Osteoblast (primary cell): ENCODE measurements at places on chromosomes 6 and 20. TPM values are rescaled to one million over a fixed set of nuclear protein-coding genes. Genes with fewer than 3 reads are reported as not detected.

GRCh38 chr6:69005199-69005598, 370.1 kb downstream of the ADGRB3 start:
- no peaks in the 10 kb centered on the region for H3K4me1 ChIP-seq
- no peak for DNase-seq
- H3K4me3 ChIP-seq, result no peak overlapping the region
- H3K27me3 ChIP-seq, result no peaks in the 10 kb centered on the region
- H3K36me3 ChIP-seq, result no peaks in the 10 kb centered on the region

DNA sequence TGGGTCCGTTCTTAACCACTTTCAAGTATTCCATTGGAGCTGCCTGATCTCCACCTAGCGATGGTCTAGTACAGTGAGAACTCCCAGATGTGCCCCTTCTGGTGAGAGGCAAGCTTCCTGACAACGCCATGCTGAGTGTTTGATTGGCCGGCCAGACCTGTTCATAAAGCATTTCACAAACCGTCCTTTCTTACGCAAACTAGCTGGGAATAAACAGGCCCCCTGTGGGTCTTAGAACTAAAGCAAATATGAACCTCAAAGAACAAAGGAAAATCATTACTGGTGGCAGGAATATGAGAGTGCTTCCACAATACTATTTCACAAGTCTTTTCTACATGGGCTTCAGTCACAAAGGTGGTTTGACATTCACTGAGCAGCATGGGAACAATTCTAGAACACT, 15.6 kb upstream of the GCNT2 start:
- no peaks in the 10 kb centered on the region for H3K36me3 ChIP-seq
- no peaks in the 10 kb centered on the region for H3K27me3 ChIP-seq
- DNase-seq, result no peak
- H3K4me1 ChIP-seq, result no peaks in the 10 kb centered on the region

- peaks cover 49% of the 10 kb centered on the region for H3K4me1 ChIP-seq
- H3K4me3 ChIP-seq, result peak overlapping the region; percentile 30
- H3K36me3 ChIP-seq, result peaks cover 3% of the 10 kb centered on the region
- peak; percentile 43 for DNase-seq
- no peaks in the 10 kb centered on the region for H3K27me3 ChIP-seq
Observed at GRCh38 chr6:16729183-16729691, 32.0 kb downstream of the ATXN1 start.

DNA sequence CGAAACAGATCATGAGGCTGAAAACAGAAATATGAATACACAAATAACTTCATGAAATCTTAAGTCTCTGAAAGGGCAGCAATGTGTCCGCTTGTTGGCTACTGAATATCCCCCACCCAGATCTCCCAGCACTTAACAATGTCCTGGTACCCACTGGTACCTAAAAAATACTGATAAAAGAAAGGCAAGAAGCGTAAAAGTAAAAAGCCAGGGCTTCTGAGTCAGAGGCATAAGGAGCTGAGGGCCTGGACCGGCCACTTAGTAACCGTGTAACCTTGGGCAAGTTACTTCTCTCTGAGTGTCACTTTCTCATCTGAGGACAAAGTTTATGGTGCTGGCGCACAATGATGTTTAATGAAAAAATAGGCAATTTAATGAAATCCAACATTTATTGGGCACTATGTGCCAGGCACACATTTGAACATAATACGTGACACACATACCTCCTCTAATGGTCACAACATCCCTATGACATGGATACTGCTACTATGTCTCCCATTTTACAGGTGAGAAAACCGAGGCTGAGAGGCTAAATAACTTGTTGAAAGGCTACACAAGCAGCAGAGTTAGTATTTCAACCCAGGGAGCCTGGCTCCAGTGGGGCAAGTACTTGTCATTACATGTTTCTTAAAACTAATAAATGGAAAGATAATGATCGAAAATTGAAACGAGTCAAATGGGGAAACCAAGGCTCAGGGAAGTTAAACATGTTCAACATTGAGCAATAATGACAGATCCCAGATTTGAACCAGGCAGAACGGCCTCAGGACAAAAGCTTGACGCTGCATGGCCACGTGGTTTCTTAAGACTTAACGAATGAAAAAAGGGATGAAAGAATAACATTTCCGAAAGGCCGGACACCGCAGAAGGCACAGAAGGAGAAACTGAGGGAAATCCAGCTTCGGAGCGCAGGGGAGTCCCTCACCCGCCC, 828 bp downstream of the TP53RK start:
- peak overlapping the region; percentile 89 for H3K4me3 ChIP-seq
- peaks cover 16% of the 10 kb centered on the region for H3K36me3 ChIP-seq
- DNase-seq, result peak; percentile 51
- peak overlapping the region; percentile 80 for H3K27ac ChIP-seq
- H3K27me3 ChIP-seq, result no peaks in the 10 kb centered on the region
- peaks cover 21% of the 10 kb centered on the region for H3K4me1 ChIP-seq

GRCh38 chr6:155946860-155947259, 491.2 kb upstream of the NOX3 start:
- no peaks in the 10 kb centered on the region for H3K4me1 ChIP-seq
- no peak overlapping the region for H3K4me3 ChIP-seq
- no peaks in the 10 kb centered on the region for H3K27me3 ChIP-seq
- no peaks in the 10 kb centered on the region for H3K36me3 ChIP-seq

DNA sequence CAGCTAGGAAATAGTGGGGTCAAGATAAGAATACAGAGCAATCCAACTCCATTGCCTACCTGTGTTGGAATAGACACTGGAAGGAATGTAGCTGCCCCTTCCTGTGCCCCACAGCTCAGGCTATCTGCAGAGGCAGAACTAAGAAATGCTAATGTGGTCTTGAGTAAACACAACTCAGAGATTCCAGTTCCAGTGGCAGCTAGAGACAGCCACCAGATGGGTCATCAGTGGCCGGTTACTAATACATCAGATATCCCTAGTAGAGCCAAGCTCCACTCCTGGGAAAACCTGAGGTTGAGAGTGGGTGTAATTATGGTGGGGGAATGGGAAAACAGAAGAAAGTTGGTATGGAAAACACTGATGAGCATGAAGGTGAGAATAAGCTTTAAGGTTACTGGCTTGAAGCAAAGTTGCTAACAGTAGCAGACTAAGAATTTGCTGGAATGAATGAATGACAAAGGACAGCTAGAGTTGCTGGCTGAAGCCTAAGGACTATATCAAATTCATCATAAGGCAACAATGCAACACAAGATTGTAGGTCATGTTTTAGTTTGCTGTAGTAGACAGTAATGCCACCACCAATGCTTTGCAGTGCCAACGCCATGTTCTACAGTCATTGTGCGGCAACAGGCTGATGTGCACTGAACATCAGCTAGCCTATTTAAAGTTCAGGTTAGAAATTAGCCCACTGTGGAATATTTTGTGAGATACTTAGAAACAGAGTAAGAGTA, 28.3 kb upstream of the FAM83C start:
- no peaks in the 10 kb centered on the region for H3K36me3 ChIP-seq
- H3K27ac ChIP-seq, result peak overlapping the region; percentile 90
- H3K4me3 ChIP-seq, result peak overlapping the region; percentile 11

DNA sequence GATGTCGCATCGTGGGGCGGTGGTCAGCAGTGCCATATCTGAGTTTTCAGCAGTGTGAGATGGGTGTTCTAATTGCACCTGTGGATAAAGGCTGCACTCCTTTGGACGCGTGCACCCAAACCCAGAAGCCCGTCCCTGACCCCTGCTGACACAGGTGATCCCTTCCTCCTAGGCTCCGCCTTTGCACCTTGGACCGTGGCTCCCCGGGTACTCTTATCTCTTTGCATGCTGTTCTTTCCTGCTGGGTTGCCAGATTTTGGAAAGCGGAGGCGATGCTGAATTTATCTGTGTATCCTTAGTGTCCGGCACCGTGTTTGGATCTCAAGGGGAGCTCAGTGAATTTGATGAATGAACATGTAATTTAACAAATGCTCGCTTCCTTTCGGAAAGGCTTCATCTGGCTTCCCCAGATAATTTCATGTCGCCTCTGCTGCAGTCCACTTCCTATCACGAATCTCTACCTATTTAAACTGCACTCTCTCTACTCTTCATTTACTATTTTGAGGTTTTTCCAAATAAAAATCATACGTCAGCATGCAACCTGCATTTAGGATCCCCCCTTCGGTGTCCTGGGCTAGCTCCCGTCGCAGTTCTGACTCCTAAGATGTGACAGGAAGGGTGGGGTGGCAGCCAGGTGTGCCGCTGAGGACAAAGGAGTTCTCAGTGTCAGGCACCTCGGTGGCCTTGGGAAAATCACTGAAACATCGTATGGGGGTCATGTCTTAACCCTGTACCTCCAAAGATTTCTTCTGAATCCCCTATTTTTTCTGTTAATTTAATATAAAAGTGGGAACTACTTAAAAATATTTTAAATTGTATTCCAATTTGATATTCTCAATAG, 753 bp upstream of the PERP start:
- H3K4me3 ChIP-seq, result peak overlapping the region; percentile 81
- no peaks in the 10 kb centered on the region for H3K36me3 ChIP-seq
- peak; percentile 81 for DNase-seq
- H3K27ac ChIP-seq, result no peak overlapping the region
- peaks cover 17% of the 10 kb centered on the region for H3K27me3 ChIP-seq

GRCh38 chr20:36777576-36777975, 4.0 kb upstream of the DSN1 start:
- DNase-seq, result peak; percentile 44
- H3K4me3 ChIP-seq, result no peak overlapping the region

STK4 gene
- 33.3 and 33.7 TPM in 2 replicates for total RNA-seq

DNA sequence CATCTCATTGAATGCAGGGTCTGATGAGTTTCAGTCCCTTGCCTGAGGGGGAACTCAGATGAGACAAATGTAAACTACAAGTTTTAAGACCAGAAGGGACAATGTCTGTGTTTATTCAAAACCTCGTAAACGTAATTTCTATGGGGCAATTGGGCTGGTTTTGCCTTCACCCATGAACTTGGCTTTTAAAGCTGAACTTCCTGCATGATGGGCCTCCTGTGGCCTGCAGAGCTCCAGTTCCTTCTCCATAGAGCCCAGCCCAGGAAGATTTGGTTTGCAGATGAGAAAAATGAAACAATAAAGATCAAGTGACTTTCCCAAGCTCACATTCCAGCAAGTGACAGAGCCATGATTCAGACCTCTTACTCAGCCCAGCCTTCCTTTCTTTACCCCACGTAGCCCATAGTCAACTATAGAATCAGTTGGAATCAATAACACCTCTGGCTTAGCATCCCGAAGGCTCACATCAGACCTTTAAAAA, 612.3 kb downstream of the UTRN start:
- no peaks in the 10 kb centered on the region for H3K36me3 ChIP-seq
- H3K27me3 ChIP-seq, result no peaks in the 10 kb centered on the region
- peaks cover 25% of the 10 kb centered on the region for H3K4me1 ChIP-seq
- peak overlapping the region; percentile 97 for H3K27ac ChIP-seq
- no peak for DNase-seq

GRCh38 chr6:34284563-34285447, 36.0 kb upstream of the SMIM29 start:
- H3K36me3 ChIP-seq, result peaks cover 12% of the 10 kb centered on the region
- no peaks in the 10 kb centered on the region for H3K27me3 ChIP-seq
- DNase-seq, result no peak
- H3K4me3 ChIP-seq, result no peak overlapping the region
- no peak overlapping the region for H3K27ac ChIP-seq

IBTK gene
- 70.6 and 72.8 TPM in 2 replicates for total RNA-seq

DNA sequence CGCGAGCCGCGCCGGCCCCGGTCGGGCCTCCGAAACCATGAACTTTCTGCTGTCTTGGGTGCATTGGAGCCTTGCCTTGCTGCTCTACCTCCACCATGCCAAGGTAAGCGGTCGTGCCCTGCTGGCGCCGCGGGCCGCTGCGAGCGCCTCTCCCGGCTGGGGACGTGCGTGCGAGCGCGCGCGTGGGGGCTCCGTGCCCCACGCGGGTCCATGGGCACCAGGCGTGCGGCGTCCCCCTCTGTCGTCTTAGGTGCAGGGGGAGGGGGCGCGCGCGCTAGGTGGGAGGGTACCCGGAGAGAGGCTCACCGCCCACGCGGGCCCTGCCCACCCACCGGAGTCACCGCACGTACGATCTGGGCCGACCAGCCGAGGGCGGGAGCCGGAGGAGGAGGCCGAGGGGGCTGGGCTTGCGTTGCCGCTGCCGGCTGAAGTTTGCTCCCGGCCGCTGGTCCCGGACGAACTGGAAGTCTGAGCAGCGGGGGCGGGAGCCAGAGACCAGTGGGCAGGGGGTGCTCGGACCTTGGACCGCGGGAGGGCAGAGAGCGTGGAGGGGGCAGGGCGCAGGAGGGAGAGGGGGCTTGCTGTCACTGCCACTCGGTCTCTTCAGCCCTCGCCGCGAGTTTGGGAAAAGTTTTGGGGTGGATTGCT, 1.3 kb downstream of the VEGFA start:
- H3K27ac ChIP-seq, result peak overlapping the region; percentile 79
- no peaks in the 10 kb centered on the region for H3K27me3 ChIP-seq
- peaks cover 18% of the 10 kb centered on the region for H3K36me3 ChIP-seq
- H3K4me1 ChIP-seq, result peaks cover 48% of the 10 kb centered on the region
- peak; percentile 96 for DNase-seq

- H3K27ac ChIP-seq, result no peak overlapping the region
- no peaks in the 10 kb centered on the region for H3K27me3 ChIP-seq
- DNase-seq, result peak; percentile 1
- H3K36me3 ChIP-seq, result no peaks in the 10 kb centered on the region
- no peaks in the 10 kb centered on the region for H3K4me1 ChIP-seq
Observed at GRCh38 chr6:10529231-10529801, 8.2 kb downstream of the GCNT2 start.

SOX18 gene
- under 0.01 TPM in 2 replicates for total RNA-seq

- H3K27ac ChIP-seq, result no peak overlapping the region
- H3K36me3 ChIP-seq, result no peaks in the 10 kb centered on the region
- DNase-seq, result no peak
- H3K4me3 ChIP-seq, result no peak overlapping the region
- H3K4me1 ChIP-seq, result peaks cover 30% of the 10 kb centered on the region
- no peaks in the 10 kb centered on the region for H3K27me3 ChIP-seq
Observed at GRCh38 chr6:81564470-81565068, 187.9 kb downstream of the TENT5A start.

DNA sequence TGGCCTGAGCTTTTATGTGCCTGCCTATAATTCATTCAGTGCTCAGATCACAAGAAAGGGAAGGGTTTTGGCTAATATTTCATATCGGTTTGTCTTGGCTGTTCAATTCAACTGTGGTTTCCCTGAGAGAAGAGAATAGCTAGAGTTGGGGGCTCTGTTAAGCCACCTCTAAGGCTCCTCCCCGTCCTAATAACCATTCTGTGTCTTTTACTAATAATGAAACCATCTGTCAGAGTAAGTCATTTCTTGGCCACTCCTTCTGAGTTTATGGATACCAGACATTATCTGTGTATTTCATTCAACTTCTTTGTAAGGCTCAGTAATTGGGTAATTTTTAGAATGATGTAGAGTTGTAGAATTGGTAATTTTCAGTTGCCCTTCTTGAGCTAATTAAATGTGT, 5.2 kb downstream of the STX11 start:
- no peak overlapping the region for H3K27ac ChIP-seq
- no peak overlapping the region for H3K4me3 ChIP-seq
- DNase-seq, result no peak
- H3K4me1 ChIP-seq, result peaks cover 26% of the 10 kb centered on the region

DNA sequence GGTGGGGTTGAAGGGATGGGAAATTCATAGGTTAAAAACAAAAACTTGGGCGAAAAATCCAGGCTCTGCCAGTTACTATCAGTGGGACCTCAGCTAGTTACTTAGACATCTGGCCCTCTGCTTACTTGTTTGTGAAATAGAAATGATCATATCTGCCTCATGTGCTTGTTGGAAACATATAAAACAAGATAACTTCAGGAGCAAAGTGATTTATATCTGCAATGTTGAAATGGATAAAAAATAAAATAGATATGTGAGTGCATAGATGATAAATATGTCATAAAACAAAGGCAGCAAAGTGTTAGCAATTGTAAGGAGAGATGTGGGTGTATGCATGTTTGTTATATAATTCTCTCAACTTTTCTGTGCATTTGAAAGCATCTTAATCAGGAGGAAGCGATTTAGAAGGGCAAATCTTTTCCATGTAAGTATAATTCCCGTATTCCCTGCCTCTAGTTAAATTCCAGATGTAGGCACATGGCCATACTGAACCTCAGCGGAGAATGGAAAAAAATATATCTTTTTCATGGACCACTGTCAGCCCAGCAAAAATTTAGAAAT, 579.0 kb upstream of the FLRT3 start:
- DNase-seq, result no peak
- no peaks in the 10 kb centered on the region for H3K4me1 ChIP-seq
